A549 treated with ZK216348 at 1 μM for 4 hours (cell line): ENCODE measurements at places on chromosomes 7 and 10. TPM values are rescaled to one million over a fixed set of nuclear protein-coding genes. Genes with fewer than 3 reads are reported as not detected.

Gene OR6B1
- not detected in 5 replicates for total RNA-seq

Gene PIK3CG
- total RNA-seq: not detected in 5 replicates

Gene PRTFDC1
- 14.0 to 22.2 TPM (median 18.0 TPM) in 5 replicates for total RNA-seq

Gene ZNF277
- total RNA-seq: 6.8 to 18.1 TPM (median 12.8 TPM) in 5 replicates

Gene CFTR
- total RNA-seq: 0.08 to 0.09 TPM in 2 of 5 replicates, not detected in the others

Gene ZNF487
- total RNA-seq: 3.2 to 7.1 TPM (median 6.9 TPM) in 5 replicates

Gene EGR2
- 0.26 to 0.54 TPM (median 0.43 TPM) in 5 replicates for total RNA-seq

Gene ABCB1
- total RNA-seq: 0.09 TPM in 1 of 5 replicates, not detected in the others

Gene TAS2R3
- not detected in 5 replicates for total RNA-seq

Gene NEUROD6
- total RNA-seq: not detected in 5 replicates

Gene OPN1SW
- total RNA-seq: not detected in 5 replicates

Gene FAM200A
- 4.2 to 6.9 TPM (median 6.8 TPM) in 5 replicates for total RNA-seq

Gene MRLN
- not detected in 5 replicates for total RNA-seq

Gene PRR15
- 2.4 to 3.2 TPM (median 2.7 TPM) in 5 replicates for total RNA-seq

Gene SPACDR
- total RNA-seq: 0.44 to 1.3 TPM (median 0.60 TPM) in 5 replicates

Gene SPAM1
- total RNA-seq: not detected in 5 replicates

Gene SLIT1
- 0.05 to 0.23 TPM (median 0.06 TPM) in 4 of 5 replicates, not detected in the other for total RNA-seq

Gene CALHM3
- total RNA-seq: 0.27 to 0.55 TPM (median 0.32 TPM) in 5 replicates

Gene TFEC
- 0.16 TPM in 1 of 5 replicates, not detected in the others for total RNA-seq

Gene ZP3
- total RNA-seq: 13.1 to 23.3 TPM (median 18.2 TPM) in 5 replicates

Gene DCLRE1C
- total RNA-seq: 4.7 to 7.0 TPM (median 5.5 TPM) in 5 replicates

Gene NUTM2A
- total RNA-seq: 0.05 to 0.13 TPM (median 0.09 TPM) in 4 of 5 replicates, not detected in the other

Gene SPDYE11
- total RNA-seq: not detected in 5 replicates

Gene FAM24A
- not detected in 5 replicates for total RNA-seq

Gene CCDC3
- total RNA-seq: 0.72 to 1.3 TPM (median 1.1 TPM) in 5 replicates

Gene SPDYE9
- not detected in 5 replicates for total RNA-seq

Gene OR2A7
- total RNA-seq: not detected in 5 replicates

Gene SAMD9
- total RNA-seq: 2.6 to 6.5 TPM (median 5.3 TPM) in 5 replicates

Gene FAM25A
- total RNA-seq: not detected in 5 replicates

Gene CALU
- total RNA-seq: 128 to 227 TPM (median 156 TPM) in 5 replicates

Gene CUBN
- total RNA-seq: 0.01 to 0.23 TPM (median 0.02 TPM) in 5 replicates

Gene SPDYE1
- not detected in 5 replicates for total RNA-seq

Gene PPA1
- total RNA-seq: 187 to 273 TPM (median 205 TPM) in 5 replicates

Gene SFTPA1
- not detected in 5 replicates for total RNA-seq

Gene TWIST1
- 2.2 to 3.9 TPM (median 3.4 TPM) in 5 replicates for total RNA-seq

Gene PLEKHA1
- 14.0 to 24.7 TPM (median 21.3 TPM) in 5 replicates for total RNA-seq

Gene WASHC2C
- total RNA-seq: 17.8 to 26.1 TPM (median 19.9 TPM) in 5 replicates

Gene PLPP4
- total RNA-seq: 0.25 TPM in 1 of 5 replicates, not detected in the others

Gene MYH16
- total RNA-seq: 0.27 to 1.2 TPM (median 0.74 TPM) in 5 replicates

Gene NKX1-2
- 0.07 TPM in 1 of 5 replicates, not detected in the others for total RNA-seq

Gene RNF32
- total RNA-seq: 1.1 to 3.1 TPM (median 1.6 TPM) in 5 replicates

Gene ANXA8L1
- 98.4 to 133 TPM (median 107 TPM) in 5 replicates for total RNA-seq

Gene CYP2C18
- 0.11 to 0.12 TPM in 2 of 5 replicates, not detected in the others for total RNA-seq

Gene GRM3
- not detected in 5 replicates for total RNA-seq

Gene AOC1
- 0.06 TPM in 1 of 5 replicates, not detected in the others for total RNA-seq

Gene VWA2
- not detected in 5 replicates for total RNA-seq

Gene GHRHR
- total RNA-seq: not detected in 5 replicates

Gene ZNF239
- total RNA-seq: 2.0 to 2.8 TPM (median 2.4 TPM) in 5 replicates

Gene OPALIN
- not detected in 5 replicates for total RNA-seq

Gene FKBP6
- total RNA-seq: not detected in 5 replicates

Gene CAMK2B
- total RNA-seq: 0.08 to 0.36 TPM (median 0.21 TPM) in 5 replicates

Gene SUN3
- total RNA-seq: 0.48 TPM in 1 of 5 replicates, not detected in the others

Gene SEMA3A
- 3.7 to 6.6 TPM (median 4.8 TPM) in 5 replicates for total RNA-seq

Gene PON1
- 0.37 to 1.5 TPM (median 0.92 TPM) in 5 replicates for total RNA-seq

Gene GIMAP5
- total RNA-seq: 0.24 TPM in 1 of 5 replicates, not detected in the others

Gene SPOCK2
- 0.29 to 0.82 TPM (median 0.45 TPM) in 5 replicates for total RNA-seq

Gene UCMA
- not detected in 5 replicates for total RNA-seq

Gene GIMAP8
- total RNA-seq: 0.06 TPM in 1 of 5 replicates, not detected in the others

Gene KEL
- total RNA-seq: 0.05 TPM in 1 of 5 replicates, not detected in the others
